ENCODE measurements at places on chromosomes 3 and 15.

DNA sequence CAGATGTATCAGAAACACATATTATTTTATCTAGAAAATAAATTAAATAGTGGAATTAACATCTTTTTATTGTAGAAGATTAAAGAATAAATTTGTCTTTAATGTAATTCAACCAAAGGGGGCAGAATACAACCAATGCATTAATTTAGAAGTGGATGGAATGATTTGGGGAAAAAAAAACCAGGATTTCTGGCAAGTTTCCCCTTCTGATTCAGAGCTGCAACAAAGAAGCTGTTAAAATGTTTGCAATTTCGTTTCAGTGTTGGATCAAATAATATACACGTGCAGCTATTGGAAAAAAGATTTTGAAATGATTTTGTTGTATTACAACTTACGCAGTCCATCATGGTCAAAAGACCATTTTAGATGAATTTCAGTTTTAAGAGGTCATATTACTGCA, 71.6 kb upstream of the ZNF280D start:
- no peak for DNase-seq

DNA sequence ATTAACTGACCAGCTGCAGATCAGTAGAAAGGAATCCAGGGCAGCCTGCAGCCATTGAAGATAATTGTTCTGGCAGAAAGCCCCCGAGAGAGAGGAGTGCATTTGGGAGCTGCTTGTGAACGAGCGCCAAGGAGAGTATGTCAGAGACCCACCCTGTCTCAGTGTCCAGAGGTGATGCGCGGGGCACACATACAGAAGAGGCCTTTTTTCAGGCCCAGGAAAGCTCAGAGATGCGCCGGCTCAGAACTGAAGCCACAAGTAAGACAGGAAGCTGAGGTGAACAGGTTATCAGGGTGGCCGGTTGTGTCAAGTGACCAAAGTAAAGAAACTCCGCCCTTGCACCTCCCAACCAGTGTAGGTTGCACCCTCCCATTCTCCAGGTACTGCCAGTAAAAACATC, 59.8 kb upstream of the HEG1 start:
- no peak for DNase-seq

GRCh38 chr3:48408823-48409281, 21.0 kb downstream of the PLXNB1 start:
- DNase-seq = no peak

DNA sequence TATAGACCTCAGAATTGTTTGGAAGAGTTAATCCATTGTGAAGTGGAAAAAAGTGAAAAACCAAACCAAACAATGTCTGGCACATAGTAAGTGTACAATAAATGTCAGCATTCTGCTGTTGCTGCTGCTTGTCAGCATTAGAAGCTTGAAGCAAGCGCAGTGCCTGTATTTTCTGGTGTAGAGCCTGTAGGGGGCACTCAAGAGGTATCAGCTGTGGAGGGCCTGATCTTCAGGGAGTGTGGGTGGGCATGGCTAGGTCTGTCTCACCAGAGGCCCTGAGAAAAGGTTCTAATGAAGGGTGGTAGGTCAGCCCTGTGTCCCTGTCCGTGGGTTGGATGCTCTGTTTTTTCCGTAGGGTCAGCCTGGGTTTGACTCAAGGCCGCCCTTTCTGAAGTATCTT, 3.6 kb downstream of the ADAMTSL3 start:
- DNase-seq = no peak

DNA sequence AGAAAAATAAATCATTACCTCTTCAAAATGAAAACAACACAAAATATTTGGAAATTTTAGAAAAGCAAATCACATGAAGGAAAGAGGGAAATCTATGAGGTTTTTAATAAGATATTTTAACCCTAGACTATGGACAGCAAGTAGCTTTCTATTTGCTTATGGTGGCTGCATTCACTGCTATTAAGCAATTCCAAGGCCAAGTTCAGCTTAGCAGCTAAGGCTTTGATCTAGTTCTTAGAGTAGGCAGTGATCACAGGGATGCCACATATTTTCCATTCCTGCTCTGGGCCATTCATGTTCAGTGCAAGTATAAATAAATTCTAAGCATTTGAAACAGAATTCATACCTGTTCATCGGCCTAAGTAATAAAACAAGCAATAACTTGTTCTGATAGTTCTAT, 235.3 kb downstream of the CDIN1 start:
- no peak for DNase-seq

- DNase-seq = no peak
These were observed 7.4 kb downstream of the SPRED1 start for GRCh38 chr15:38260077-38260476.

GRCh38 chr15:70248116-70249025, 150.7 kb upstream of the TLE3 start:
- no peak for DNase-seq

GRCh38 chr3:120741320-120741719, 996 bp downstream of the RABL3 start:
- DNase-seq = no peak

- no peak for DNase-seq
These were observed 126.4 kb downstream of the GREM1 start for GRCh38 chr15:32844118-32844711.

GRCh38 chr3:112931736-112932521, 43.0 kb downstream of the CD200R1 start:
- DNase-seq = no peak

DNA sequence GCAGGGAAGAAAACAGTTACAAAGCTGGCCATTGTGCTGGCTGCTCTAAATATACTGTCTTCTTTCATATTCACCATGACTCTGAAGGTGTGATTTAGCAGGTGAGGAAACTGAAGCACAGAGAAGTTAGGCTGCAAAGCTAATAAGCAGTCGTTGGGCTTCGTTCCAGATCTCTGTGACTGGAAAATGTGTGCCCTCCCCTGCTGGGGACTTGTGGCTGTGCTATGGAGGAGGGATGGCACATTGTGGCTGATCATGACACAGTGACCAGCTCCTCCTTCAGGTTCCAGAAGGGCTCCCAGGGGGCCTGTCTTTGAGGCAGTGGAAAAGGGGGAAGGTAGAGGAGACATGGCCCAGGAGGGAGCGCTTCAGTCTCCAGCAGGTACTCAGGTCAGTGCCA, 19.2 kb downstream of the PXK start:
- no peak for DNase-seq

- DNase-seq = no peak
These were observed 118.8 kb downstream of the LPP start for GRCh38 chr3:188272481-188273372.

GRCh38 chr3:99393961-99394360, 244.4 kb upstream of the COL8A1 start:
- DNase-seq = no peak

DNA sequence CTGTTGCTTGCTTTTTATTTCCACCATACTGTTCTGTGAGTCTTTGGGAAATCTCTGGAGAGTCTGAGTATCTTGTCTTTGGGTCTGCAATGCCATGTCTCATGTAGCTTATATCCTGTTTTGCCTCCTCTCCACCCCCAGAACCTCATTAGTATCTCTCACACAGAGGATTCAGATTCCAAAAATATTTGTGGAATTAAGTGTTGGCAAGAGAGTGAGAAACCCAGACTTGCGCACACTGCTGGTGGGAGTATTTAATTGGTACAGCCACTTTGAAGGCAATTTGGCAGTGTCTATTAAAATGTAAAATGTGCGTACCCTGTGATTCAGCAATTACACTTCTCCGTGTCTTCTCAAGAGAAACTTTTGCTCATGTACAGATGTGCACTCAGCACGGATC, 68.6 kb downstream of the ZNF621 start:
- DNase-seq = no peak

- DNase-seq = no peak
These were observed 16.3 kb upstream of the TRAT1 start for GRCh38 chr3:108806316-108806715.

- peak; percentile 24 for DNase-seq
These were observed 461 bp downstream of the XRN1 start for GRCh38 chr3:142447301-142447851.

- no peak for DNase-seq
These were observed 9.8 kb downstream of the CTXND1 start for GRCh38 chr15:80242132-80242769.

DNA sequence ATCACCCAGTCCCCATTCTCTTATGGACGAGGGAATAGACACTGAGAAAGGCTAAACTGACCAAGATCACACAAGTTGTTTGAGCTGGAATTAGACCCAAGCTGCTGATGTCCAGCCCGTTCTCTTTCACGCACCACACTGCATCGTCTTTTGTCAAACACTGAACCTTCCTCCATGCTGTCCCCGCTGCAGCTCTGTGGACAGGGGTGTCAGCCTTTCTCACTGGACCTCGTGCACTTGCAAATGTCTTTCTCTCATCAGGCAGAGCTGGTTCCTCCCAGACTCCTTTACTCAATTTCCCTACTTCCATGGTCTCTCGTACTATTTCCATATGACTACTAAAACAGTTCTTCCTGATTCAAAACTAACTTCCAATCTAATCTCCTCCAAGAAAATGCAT, 161.6 kb downstream of the MEIS2 start:
- DNase-seq = no peak

DNA sequence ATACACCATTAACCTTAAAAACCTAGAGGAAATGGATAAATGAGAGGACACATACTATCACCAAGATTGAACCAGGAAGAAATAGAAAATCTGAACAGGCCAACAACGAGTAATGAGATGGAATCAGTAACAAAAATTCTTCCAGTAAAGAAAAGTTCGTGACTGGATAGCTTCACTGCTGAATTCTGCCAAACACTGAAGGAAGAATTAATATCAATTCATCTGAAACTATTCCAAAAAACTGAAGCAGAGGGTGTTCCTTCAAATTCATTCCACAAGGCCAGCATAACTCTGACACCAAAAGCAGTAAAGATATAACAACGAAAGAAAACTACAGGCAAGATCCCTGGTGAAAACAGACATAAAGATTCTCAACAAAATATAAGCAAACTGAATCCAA, 195.8 kb upstream of the GPR149 start:
- no peak for DNase-seq

- no peak for DNase-seq
These were observed 32.1 kb downstream of the SRPRB start for GRCh38 chr3:133837487-133838295.

DNA sequence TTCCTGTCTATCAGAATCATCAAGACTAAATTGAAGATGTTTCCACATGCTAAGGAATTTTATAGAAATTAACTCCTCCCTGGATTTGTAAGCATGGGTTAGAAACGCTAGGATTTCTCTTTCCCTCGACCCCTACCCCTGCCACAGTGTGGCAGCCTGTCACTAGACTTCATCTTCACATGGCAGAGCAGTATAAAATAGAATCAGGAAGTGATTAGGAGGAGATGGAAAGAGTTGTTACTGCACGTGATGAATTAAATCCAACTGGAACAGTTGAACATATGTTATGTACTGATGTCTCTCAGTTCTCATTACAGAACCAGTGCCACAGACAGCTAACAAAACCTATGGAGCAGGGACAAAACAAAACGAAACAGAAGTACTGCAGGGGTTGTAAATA, 130.0 kb upstream of the BNIP2 start:
- DNase-seq = no peak

- DNase-seq = no peak
These were observed 4.3 kb downstream of the ITIH1 start for GRCh38 chr3:52781741-52782140.

DNA sequence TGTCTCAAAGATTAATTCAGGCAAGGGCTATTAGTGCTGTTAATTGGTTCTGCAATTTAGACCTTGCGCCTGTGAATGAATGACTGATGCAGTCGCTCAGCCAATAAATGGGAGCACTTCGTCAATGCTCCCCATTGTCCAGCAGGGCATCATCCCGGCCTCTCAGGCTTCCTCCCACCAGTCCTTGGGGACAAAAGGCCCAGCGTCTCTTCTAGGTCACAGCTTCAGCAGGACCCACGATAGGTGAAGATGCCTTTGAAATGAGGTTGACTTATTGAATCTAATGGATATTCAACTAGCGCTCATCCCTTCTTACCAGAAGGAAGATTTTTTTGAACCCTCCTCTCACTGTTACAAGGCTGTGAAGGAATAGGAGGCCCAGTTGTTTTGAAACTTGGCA, 47.7 kb upstream of the CLDN18 start:
- no peak for DNase-seq

GRCh38 chr15:64430000-64430735, 30.2 kb upstream of the ZNF609 start:
- peak; percentile 7 for DNase-seq

- DNase-seq = no peak
These were observed 2.4 kb upstream of the CORO2B start for GRCh38 chr15:68576235-68576892.

DNA sequence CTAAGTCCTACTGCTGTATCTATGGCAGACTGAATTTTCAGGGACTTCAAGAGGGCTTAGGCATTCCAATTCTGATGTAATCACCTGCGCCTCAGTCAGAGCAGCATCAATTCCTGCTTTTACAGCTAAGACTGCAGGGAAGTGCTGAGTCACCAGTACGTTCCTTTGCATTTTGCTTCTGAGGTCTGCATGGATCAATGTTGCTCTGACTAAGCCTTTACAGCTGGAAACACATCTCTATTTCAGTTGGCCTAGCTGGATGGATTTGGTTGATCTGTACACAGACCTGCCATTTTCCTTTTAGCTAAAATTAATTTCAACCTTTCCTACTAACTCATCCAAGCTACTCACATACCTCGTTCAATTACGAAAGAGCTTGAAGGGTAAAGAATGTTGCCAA, 51.3 kb downstream of the ETV5 start:
- no peak for DNase-seq

DNA sequence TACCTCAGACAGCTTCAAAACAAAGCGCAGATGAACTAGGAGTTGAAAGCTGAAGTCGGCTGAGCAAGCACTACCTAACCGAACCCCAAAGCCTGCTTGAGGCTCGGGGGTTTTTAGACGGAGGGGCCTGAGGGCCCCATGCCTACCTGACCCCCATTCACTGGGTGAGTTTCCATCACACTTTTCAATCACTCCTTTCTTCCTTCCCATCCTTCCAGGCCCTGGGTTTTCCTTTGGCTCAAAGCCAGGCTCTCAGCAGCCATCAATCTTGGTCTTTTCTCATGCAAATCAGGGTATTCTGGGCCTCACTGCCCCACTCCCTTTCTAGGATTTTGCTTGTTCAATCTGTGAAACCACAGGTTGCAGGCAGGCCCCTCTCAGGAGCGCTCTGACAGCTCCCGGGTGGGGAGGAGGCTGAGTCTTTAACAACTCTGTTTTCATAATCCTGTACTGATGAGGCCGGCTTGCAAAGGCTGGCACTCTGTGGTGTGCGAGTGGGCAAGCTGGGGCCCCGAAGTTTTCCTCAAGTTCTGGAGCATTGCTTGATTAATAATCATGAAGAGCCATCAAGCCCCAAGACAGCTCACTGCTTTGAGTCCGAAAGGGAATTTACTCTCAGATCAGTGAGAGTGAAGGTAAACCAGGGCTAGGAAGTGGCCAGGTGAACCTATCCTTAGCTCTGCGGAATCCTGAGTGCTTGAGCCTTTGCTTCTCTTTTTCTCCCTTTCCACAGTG, 97.6 kb downstream of the FRMD4B start:
- DNase-seq = no peak
